ENCODE measurements at places on chromosomes 5 and 9.

DNA sequence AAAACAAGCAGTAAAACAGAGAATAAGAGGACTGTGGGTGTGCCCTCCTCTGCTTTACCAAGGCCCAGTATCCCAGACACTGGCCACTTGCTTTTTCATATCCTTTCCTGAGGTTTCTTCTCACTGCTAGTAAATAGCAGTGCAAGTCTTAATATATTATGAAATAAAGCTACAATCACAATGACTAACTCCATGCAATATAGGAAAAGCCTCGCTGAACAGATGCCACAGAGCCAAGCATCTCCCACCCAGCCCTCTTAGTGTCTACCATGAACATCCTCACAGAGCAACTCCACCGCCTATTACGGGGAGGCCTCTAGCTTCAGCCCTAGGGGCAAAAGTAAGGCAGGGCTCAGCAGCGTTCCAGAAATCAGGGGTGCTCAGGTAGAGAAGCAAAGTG is 130.7 kb upstream of the LHFPL2 start:
- no peak for DNase-seq
- H3K27me3 ChIP-seq = no peaks in the 10 kb centered on the region
- no peak overlapping the region for H3K27ac ChIP-seq
- no peaks in the 10 kb centered on the region for H3K36me3 ChIP-seq
- no peaks in the 10 kb centered on the region for H3K4me1 ChIP-seq

DNA sequence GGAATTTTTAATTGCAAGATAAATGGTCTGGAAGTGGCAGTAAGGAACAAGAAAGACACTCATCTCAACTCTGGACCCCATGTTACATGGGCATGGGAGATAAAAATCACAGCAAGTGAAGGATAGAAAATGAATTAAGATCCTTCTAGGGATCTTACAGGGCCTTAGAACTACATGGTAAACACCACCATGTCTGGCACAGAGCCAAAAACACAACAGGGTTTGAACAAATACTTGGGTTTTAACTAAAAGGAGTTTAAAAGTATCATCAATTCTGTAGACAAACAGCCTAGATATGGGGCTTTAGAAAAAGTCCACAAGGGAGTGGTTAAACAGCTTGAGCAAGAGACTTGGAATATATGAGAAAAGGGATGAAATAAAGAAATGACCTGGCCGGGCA is 366.4 kb downstream of the ARL15 start:
- H3K4me1 ChIP-seq = no peaks in the 10 kb centered on the region
- no peaks in the 10 kb centered on the region for H3K36me3 ChIP-seq
- no peak overlapping the region for H3K4me3 ChIP-seq
- DNase-seq = no peak
- no peaks in the 10 kb centered on the region for H3K27me3 ChIP-seq

DNA sequence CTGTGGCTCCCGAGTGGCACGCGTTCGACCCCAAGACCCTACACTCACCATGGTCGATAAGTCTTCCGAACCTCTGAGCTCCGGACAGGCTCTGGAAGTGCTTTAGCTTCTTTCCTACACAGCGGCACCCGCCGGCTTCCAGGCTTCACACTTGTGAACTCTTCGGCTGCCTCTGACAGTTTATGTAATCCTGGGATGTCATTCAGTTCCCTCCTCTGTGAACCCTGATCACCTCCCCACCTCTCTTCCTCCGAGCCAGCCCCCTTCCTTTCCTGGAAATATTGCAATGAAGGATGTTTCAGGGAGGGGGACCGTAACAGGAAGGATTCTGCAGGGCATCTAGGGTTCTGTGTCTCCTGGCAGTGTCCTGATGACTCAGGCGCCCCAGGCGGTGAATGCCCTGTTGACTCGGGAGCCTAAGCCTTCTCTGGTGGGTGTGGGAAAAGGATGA is at the start of gene CD14:
CD14 (minus strand) TSS at position 155 of the 451 bp plus-strand sequence; CDS start at position 51, 104 bp downstream.
- no peak within 1 kb of the TSS for H3K27ac ChIP-seq
- DNase-seq = no peak
- peaks cover 42% of the 10 kb centered on the region for H3K4me1 ChIP-seq

GRCh38 chr5:53479590-53480415 is 626 bp upstream of the FST start:
- peak; percentile 45 for DNase-seq
- peak overlapping the region; percentile 17 for H3K27ac ChIP-seq
- H3K4me3 ChIP-seq = peak overlapping the region; percentile 89
- peaks cover 69% of the 10 kb centered on the region for H3K27me3 ChIP-seq
- H3K36me3 ChIP-seq = peaks cover 12% of the 10 kb centered on the region

DNA sequence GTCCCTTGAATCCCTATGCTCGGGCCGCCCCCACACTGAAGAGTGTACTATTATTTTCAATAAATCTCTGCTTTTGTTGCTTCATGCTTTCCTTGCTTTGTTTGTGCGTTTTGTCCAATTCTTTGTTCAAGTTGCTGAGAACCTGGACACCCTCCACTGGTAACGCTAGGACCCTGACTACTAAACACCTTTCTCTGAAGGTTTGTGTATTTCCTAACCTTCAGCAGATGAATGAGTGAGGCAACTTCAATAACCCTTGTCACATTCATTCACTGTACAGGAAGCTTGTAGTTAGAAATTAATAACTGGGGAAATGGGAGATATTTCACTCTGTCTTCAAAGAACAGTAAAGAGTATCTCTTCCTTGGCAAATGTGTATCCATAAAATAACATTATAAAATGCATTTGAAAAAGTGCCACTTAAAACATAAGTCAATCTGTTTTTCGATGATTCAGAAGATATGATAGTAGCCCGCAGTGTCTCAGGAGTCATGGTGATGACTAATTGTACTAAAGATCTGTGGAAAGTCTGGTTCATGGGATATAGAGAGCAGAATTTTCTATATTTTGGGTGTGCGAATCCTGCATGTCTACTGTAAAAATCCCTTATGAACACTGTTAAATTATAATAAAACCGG is 43.2 kb upstream of the ANKH start:
- H3K27me3 ChIP-seq = no peaks in the 10 kb centered on the region
- peaks cover 18% of the 10 kb centered on the region for H3K4me1 ChIP-seq
- peaks cover 3% of the 10 kb centered on the region for H3K36me3 ChIP-seq
- no peak overlapping the region for H3K4me3 ChIP-seq
- DNase-seq = no peak

GRCh38 chr5:149355688-149356087 is 2.2 kb upstream of the PCYOX1L start:
- DNase-seq = peak; percentile 38
- H3K36me3 ChIP-seq = peaks cover 39% of the 10 kb centered on the region

DNA sequence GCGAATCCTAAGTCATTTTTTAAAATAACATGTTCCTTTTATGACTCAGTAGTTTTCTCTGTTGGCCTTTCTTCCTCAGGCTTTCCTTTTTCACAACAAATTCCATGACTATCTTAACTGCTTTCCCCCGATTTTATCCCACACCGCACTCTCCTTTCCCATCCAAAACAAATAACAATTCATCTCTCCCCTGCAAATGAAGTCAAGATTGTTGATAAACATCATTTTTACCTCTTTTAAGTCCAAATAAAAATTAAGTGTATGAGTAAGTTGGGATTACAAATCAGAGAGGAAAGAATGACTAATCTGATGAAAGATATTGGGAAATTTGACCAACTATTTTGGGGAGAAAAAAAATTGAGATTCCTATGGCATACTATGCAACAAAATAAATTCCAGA is 47.3 kb downstream of the SEC61B start:
- DNase-seq = no peak
- H3K4me3 ChIP-seq = no peak overlapping the region
- H3K36me3 ChIP-seq = no peaks in the 10 kb centered on the region
- peaks cover 21% of the 10 kb centered on the region for H3K27me3 ChIP-seq

GRCh38 chr9:18235181-18235908 is 238.6 kb upstream of the ADAMTSL1 start:
- H3K27ac ChIP-seq = no peak overlapping the region
- no peaks in the 10 kb centered on the region for H3K4me1 ChIP-seq
- H3K36me3 ChIP-seq = no peaks in the 10 kb centered on the region
- peaks cover 11% of the 10 kb centered on the region for H3K27me3 ChIP-seq
- no peak overlapping the region for H3K4me3 ChIP-seq
- DNase-seq = no peak

DNA sequence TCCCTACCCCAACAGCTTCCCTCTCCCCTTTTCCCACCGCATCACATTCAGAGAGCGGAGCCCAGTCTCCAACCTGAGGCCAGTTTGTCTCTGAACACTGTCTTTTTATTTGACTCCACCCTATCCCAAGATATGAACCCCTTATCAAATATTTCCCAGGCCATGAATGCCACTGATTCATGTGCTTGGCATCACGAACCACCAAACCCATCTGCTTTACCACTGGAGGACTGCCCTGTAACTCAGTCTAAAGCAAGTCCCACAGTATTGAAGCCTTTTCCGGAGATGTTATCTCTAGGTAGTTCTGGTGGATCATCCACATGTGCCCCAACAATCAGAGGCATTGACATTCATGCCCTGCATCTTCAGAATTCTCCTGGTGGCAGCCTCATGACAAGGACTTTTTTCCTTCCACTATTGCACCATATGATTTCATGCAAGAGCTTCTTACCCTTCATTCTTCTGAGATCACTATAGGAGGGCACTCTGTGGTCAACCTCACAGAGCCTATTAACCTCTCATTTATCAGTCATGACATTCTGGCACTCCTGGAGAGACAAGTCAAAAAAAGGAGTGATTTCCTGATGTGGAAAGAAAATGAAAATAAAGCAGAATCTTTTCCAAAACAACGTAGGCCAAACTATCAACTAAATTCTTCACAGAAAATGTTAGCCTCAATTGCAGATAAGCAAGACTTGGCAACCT is 12.3 kb upstream of the SPATA31D4 start:
- no peaks in the 10 kb centered on the region for H3K36me3 ChIP-seq
- DNase-seq = no peak
- H3K27me3 ChIP-seq = no peaks in the 10 kb centered on the region
- H3K27ac ChIP-seq = no peak overlapping the region

GRCh38 chr5:124752854-124753720 is 6.6 kb upstream of the ZNF608 start:
- no peak overlapping the region for H3K4me3 ChIP-seq
- H3K4me1 ChIP-seq = no peaks in the 10 kb centered on the region
- DNase-seq = no peak
- peaks cover 20% of the 10 kb centered on the region for H3K27me3 ChIP-seq
- H3K27ac ChIP-seq = no peak overlapping the region
- H3K36me3 ChIP-seq = no peaks in the 10 kb centered on the region

- H3K36me3 ChIP-seq = no peaks in the 10 kb centered on the region
- H3K27me3 ChIP-seq = peaks cover 14% of the 10 kb centered on the region
- H3K4me3 ChIP-seq = no peak overlapping the region
- DNase-seq = no peak
- H3K4me1 ChIP-seq = no peaks in the 10 kb centered on the region
- no peak overlapping the region for H3K27ac ChIP-seq
Measured at GRCh38 chr5:57778501-57779091, 296.0 kb upstream of the ACTBL2 start.

GRCh38 chr9:94995048-94995693 is 268.7 kb downstream of the AOPEP start:
- no peaks in the 10 kb centered on the region for H3K4me1 ChIP-seq
- DNase-seq = no peak
- peaks cover 1% of the 10 kb centered on the region for H3K36me3 ChIP-seq
- H3K27ac ChIP-seq = no peak overlapping the region
- no peak overlapping the region for H3K4me3 ChIP-seq

GRCh38 chr5:143515829-143516228 is 112.3 kb upstream of the NR3C1 start:
- no peak overlapping the region for H3K4me3 ChIP-seq
- H3K27ac ChIP-seq = no peak overlapping the region
- H3K4me1 ChIP-seq = peaks cover 6% of the 10 kb centered on the region
- H3K36me3 ChIP-seq = no peaks in the 10 kb centered on the region

- H3K27me3 ChIP-seq = no peaks in the 10 kb centered on the region
- no peak for DNase-seq
- no peak overlapping the region for H3K27ac ChIP-seq
Measured at GRCh38 chr5:18299166-18299565, 664.9 kb downstream of the TAF11L14 start.

- DNase-seq = no peak
- no peaks in the 10 kb centered on the region for H3K36me3 ChIP-seq
- H3K4me1 ChIP-seq = peaks cover 11% of the 10 kb centered on the region
- H3K27me3 ChIP-seq = no peaks in the 10 kb centered on the region
- H3K27ac ChIP-seq = no peak overlapping the region
- no peak overlapping the region for H3K4me3 ChIP-seq
Measured at GRCh38 chr9:76528642-76529190, 69.7 kb downstream of the GCNT1 start.

GRCh38 chr5:104650313-104651055 is 1087.9 kb upstream of the NUDT12 start:
- H3K4me1 ChIP-seq = no peaks in the 10 kb centered on the region
- H3K4me3 ChIP-seq = no peak overlapping the region
- H3K27ac ChIP-seq = no peak overlapping the region

DNA sequence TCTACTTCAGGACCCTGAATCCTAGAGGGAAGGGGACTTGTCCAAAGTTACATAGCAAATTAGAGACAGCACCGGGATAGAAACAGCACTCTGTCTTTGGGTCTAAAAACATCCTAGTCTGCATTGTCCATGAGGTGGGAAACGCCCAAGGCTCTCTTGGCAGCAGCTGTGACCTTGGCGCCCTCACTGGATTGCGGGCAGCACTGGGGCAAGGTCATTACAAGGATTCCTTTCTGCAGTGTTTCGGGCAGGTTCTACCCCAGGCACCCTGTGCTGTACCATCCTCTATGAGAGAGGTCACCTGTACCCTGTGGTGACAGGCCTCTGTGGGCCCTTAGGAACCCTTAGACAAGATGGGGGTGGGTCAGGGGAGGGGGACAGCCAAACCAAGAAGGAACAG is 8.6 kb downstream of the CD74 start:
- no peak overlapping the region for H3K4me3 ChIP-seq
- no peaks in the 10 kb centered on the region for H3K27me3 ChIP-seq
- peaks cover 7% of the 10 kb centered on the region for H3K4me1 ChIP-seq
- H3K36me3 ChIP-seq = no peaks in the 10 kb centered on the region
- DNase-seq = no peak

GRCh38 chr9:12212860-12213259 is 480.3 kb upstream of the TYRP1 start:
- no peak for DNase-seq
- H3K4me1 ChIP-seq = no peaks in the 10 kb centered on the region

GRCh38 chr9:34072410-34072809 is 23.7 kb upstream of the UBAP2 start:
- H3K27me3 ChIP-seq = no peaks in the 10 kb centered on the region
- H3K4me3 ChIP-seq = no peak overlapping the region
- no peak for DNase-seq

- H3K27ac ChIP-seq = no peak overlapping the region
- no peaks in the 10 kb centered on the region for H3K4me1 ChIP-seq
- peaks cover 9% of the 10 kb centered on the region for H3K27me3 ChIP-seq
- no peak for DNase-seq
Measured at GRCh38 chr5:112253478-112254250, 165.4 kb downstream of the EPB41L4A start.

GRCh38 chr5:74951865-74952264 is 85.7 kb upstream of the FAM169A start:
- DNase-seq = no peak
- peaks cover 4% of the 10 kb centered on the region for H3K4me1 ChIP-seq
- peaks cover 1% of the 10 kb centered on the region for H3K36me3 ChIP-seq
- H3K4me3 ChIP-seq = no peak overlapping the region
- H3K27ac ChIP-seq = no peak overlapping the region

All from activated T-cell treated with anti-CD3 and anti-CD28 coated beads, Interleukin-2, amount 50 U/mL, for 72 hours (primary cell).